CD4-positive, alpha-beta T cell (primary cell): ENCODE measurements at places on chromosomes 6 and 20. TPM values are rescaled to one million over a fixed set of nuclear protein-coding genes. Genes with fewer than 3 reads are reported as not detected.

DNA sequence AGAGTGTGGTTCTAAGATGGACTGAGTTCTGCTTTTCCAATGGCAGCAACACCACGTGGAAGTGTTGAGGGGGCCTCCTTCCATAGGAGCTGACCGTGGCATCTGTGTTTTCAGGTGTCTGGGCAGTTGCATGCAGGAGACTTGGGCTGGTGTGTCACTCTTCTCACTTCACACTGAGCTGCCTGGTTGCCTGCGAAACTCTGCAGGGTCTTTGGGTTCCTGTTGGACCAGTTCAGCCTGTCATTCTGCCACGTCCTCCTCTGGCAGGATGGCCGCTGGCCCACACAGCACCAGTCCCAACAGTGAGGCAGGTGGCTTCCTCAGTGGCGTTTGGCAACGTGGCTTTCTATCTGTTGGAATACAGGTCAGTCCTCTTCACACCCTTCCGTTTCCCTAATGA lies 16.1 kb upstream of the UNC93A start:
- DNase-seq: no peak

GRCh38 chr6:143232849-143233248 lies 172.2 kb downstream of the AIG1 start:
- no peak for DNase-seq

DNA sequence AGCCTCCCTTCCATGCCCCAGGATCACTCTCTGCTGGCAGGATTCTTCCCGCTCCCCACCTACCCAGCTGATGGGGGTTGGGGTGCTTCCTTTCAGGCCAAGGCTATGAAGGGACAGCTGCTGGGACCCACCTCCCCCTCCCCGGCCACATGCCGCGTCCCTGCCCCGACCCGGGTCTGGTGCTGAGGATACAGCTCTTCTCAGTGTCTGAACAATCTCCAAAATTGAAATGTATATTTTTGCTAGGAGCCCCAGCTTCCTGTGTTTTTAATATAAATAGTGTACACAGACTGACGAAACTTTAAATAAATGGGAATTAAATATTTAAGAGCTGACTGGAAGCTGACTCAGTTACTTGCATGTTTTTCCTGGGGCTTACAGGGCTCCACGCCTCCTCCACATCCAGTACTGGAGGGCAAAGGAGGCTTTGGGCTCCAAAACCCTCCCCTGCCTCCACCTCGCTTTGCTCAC lies 24.3 kb upstream of the FANCE start:
- DNase-seq: no peak

DNA sequence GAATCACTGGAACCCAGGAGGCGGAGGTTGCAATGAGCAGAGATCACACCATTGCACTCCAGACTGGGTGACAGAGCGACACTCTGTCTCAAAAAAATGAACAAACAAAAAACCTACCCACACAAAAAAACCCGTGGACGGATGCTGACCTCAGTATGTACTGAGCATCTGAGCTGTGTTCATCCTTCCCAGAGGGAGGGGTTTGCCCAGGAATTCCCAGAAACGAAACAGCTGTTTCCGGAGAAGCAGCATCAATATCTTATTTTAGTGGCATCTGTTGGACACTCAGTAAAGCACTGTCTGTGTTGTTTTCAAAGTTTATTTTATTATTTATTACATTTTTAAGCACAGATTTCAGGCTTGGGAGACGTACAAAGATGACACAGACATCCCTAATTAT lies 18.7 kb downstream of the NANP start:
- no peak for DNase-seq

GRCh38 chr20:62293111-62293784 lies 9.5 kb upstream of the ADRM1 start:
- no peak for DNase-seq

GRCh38 chr6:138498629-138499302 lies 528 bp downstream of the NHSL1 start:
- no peak for DNase-seq

DNA sequence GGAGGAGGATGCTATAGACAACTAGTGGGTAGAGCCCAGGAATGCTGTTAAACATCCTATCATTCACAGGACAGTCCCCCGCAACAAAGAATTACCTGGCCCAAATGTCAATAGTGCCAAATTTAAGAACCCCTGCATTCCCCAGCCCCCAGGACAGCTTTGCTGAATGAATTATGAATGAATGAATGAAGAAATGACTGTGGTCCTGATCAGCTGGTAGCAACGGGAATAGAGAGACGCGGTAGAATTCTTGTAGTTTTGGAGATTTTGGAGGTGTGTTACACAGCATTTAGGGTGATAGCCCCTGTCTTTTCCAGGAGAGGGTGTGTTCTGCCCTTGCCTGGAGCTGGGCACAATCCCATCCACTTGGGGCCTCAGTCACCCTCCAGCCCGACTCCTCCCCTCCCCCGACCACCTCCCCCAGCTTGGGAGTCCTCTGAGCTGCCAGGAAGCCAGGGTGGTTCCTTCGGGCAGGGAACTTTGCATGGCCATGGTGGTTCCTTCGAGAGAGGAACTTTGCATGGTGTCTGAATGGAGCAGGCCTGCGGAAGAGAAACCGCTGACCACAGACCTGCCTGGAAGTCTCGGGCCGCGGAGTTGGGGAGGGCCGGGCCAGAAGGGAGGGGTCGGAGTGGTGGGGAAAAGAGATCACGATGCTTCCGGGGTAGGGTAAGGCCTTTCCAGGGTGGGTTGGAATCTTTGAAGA lies 1.0 kb upstream of the HCK start:
- DNase-seq: no peak

GRCh38 chr6:165090242-165090641 lies 219.2 kb downstream of the C6orf118 start:
- DNase-seq: no peak

- DNase-seq: no peak
Observed at GRCh38 chr20:47706345-47706744, 78.9 kb downstream of the SULF2 start.

GRCh38 chr6:142728910-142729481 lies 216.0 kb downstream of the HIVEP2 start:
- no peak for DNase-seq

Gene CD83
- total RNA-seq: 36.4 TPM

Gene CYP21A2
- total RNA-seq: 0.36 TPM

Gene HCK
- total RNA-seq: 0.67 TPM

Gene TMEM63B
- 11.4 TPM for total RNA-seq

Gene ADGB
- total RNA-seq: not detected

Gene TCP11
- not detected for total RNA-seq
